Stimulated activated CD8-positive, alpha-beta memory T cell treated with anti-CD3 and anti-CD28 coated beads, Interleukin-12 subunit alpha, Interleukin-12 subunit beta, amount 100 ng/mL, for 1 hour (primary cell): ENCODE measurements at places on chromosomes 1 and 21.

GRCh38 chr1:80925130-80925805, 875.5 kb upstream of the ADGRL2 start:
- no peak for DNase-seq

DNA sequence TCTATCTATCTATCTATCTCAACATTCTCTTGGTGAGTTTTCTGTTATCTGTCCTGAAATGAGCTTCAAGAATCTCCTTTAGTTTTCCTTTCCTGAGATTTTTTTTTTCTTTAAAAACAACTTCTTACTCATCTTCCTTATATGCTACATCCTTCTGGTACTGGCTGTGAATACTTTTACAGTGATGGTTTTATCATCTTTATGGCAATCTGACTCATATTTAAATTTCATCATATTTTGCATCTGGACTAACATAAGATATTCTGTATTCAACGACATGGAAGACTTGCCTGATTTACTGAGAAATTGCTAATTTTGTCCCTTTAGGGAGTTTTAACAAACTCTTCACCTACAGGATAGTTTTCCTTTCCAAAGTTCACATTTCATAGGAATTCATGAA, 33.0 kb downstream of the PDE4B start:
- DNase-seq: no peak

DNA sequence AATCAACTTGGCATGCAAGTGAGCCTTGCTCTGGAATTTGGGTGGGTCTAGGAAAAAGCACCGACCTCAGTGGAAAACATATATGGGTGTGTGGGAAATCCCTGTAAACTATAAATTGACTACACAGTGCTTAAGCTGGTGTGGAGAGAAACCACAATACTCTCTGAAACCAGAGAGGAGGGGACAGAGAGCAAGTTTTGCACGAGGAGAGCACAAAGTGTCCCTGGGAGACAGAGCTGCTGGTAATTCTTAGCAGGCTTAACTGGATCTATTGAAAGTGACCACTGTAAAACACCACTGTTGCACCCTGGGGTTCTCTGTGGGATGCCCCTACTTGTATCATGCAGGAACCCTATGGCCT, 12.8 kb downstream of the KCNJ15 start:
- no peak for DNase-seq

DNA sequence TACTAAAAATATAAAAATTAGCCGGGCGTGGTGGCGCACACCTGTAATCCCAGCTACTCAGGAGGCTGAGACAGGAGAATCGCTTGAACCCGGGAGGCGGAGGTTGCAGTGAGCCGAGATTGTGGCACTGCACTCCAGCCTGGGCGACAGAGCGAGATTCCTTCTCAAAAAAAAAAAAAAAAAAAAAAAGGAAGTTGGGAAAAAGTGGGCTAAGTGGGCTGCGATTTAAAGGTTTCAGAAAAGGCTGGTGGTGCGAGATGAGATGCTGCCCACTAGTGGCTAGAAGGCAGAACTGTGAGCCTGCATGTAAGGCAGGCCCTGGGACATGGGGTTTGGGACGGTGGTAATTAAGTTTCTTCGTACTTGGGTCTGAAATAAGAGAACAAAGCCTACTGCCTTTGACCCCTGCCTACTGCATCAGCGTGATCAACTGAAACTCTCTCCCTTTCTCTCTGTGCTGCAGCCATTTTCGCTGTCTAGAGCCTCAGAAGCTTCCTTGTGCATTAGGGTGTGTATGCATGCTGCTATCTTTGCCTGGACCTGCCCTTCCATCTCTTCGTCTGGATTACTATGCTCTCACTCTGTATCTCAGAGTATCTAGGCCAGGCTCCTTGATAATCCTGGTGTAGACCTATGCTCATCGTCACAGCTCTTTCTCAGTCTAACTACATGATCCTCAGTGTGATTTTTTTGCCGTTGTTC, 12.4 kb downstream of the FMOD start:
- no peak for DNase-seq

GRCh38 chr1:245984390-245985155, 522.5 kb downstream of the SMYD3 start:
- no peak for DNase-seq

DNA sequence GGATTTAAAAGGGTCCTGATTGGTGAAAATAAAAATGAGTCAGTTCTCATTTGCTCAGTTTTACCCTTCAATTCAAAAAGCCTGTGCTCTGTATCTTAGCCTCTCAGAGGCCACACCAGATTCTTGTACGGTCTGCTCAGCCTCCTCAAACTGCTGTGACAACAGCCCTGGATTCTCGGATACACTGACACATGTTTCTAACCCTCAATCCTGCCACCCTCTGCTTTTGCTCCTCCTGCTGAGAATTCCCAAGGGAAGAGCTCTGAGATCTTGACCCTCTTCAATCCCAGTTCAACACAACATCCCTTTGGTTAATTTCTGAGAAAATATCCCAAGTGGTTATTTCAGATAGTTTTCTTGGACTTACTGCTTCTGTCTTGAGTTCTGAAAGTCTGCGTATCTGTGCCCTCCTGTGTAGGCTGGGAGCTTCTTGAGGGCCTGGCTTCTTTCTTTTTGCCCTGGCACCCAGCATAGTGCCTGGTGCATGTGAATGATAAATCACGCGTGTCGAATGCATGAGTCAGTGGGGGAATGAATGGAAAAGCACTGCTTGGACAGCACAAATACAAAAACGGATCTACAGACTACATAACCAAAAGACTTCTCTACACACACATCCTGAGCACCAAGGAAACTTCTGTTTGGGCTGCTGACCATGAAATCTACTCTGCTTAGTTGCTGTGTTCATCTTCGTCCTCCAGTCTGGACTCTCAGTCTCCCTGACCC, 24.5 kb downstream of the IRF2BP2 start:
- no peak for DNase-seq

- peak; percentile 68 for DNase-seq
These were observed at the start of gene RASSF5 for GRCh38 chr1:206507284-206508129. Gene RASSF5, plus strand, starts transcription at chr1:206507531. Its CDS starts 72 bp downstream, at chr1:206507603.

DNA sequence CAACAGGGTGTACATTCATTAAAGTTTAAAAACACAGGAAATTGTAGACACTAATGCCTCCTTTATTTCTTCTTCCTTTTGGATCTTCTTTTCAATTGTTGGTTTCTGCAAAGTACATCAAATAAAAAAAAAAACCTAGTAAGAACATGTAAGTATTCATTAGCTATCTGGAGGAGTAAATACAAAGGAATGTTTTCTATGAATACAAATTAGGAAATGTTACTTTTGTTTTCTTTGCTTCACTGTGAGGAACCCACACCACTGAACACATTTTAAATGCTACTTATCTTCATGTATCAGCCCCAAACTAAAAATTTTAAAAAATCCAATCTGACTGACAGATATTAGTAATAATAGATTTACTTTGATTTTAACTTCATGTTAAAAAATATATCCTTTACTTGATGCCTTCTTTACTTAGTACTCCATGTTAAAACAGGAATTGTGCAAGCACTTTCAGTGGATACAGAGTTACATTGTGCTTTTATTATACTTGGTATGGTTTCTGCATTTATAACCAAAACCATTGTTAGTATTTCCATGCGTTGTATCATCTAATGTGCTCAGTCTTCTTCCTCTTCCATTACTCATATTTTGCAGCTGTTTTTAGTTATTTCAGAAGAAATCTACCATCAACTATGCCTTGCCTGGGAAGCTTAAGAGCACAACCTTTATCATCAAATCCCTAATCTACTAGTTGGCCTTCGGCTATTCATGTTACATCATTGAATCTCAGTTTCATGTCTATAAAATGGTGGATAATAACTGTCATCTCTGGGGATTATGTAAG, 236.9 kb upstream of the DPYD start:
- DNase-seq: no peak

DNA sequence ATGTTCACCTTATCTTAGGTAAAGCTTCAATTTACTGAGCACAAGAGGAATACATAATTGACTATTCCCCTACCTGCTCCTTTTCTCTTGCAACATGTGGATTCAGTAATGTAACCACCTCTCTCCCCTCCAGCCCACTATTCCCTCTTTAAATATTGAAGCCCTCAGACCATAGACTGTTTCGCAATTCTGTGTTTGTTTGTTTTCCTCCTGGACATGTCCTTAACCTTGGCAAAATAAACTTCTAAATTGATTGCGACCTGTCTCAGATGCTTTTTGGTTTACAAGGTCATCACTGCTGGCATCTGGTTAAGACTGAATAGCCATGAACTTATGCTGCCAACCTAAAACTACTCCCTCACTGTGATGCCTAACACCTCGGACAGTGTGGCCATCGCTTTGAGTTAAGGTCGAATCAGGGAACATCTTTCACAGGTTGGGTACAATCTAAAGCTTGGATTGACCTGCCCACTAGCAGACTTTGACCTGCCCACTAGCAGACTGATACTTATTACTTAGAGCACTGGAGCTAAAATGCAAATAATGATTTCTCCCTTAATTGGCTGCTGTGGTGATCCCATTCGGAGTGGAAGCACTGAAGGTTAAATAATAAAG, 10.2 kb upstream of the CDC42BPA start:
- DNase-seq: no peak

- no peak for DNase-seq
These were observed 6.6 kb upstream of the TMEM51 start for GRCh38 chr1:15146971-15147376.
